Effector CD4-positive, alpha-beta T cell (primary cell): ENCODE measurements at places on chromosomes 11 and 22.

DNA sequence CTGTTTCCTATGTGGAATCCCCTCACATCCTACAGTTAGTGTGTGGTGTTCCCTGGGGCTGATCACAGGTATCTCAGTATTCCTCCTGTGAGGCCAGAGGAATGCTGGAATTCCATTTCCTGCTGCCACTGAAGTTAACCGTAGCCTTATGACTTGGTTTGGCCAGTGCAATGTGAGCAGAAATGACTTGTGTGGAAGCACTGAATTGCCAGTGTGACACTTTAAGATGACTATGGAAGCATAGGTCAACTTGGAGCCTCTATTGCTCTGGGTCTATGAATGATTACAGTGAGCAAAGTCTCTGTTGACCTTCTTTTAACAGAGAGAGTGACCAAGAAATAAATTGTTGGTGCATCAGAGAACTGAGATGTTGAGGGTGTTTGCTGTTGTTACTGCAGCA, 16.5 kb downstream of the TBRG1 start:
- no peak for DNase-seq

DNA sequence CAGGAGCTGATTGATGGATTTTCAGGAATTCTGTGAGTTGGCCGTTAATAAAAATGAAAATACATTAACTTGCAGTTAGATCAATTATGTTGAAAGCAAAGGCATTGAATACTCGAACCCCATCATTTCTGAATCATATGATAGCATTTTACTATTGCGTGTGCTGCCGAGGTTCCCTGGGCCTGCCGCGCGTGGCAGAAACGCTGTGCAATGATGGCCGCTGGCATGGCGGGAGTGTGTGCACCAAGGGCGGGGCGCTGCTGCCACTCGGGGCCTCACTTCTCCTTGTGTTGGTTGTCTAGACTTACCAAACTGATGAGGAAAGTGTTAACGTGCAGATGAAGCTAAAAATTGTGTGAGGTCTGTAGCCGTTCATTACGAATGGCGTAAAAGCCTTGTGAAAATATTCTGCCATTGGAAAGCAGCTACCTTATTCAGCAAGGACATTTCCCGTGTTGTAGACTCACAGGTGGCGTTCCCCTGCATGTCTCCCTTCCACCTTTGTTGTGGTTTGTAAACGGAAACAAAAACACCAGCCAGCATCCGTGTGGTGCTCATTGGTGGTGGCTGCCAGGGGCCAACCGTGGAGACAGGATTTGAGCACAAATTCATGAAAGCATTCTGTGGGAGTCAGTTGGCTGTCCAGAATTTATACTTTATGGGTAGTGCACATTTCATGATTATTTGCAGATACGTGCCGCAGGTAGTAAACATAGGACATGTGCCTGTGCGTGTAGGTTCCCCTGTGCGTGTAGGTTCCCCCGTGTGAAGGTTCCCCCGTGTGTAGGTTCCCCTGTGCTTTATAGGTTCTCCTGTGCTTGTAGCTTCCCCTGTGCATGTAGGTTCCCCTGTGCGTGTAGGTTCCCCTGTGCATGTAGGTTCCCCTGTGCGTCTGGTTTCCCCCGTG, 5.9 kb upstream of the GRAMD4 start:
- DNase-seq = peak; percentile 64

DNA sequence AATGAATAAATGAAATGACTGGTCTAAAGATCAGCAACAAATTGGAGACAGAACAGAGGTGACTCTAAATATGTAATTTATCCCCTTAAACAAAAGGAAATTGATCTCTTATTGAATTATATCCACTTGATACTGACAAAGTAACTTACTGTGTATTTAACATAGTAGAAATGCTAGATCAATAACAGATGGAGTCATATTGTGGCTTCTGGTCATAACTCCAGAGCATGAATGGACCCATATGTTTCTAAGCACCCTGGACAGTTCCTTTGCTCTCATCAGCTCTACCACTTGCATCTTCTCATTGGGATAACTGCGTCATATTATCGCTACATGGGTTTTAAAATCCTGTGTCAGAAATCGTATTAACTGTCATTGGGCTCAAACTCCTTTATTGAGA, 222.3 kb downstream of the ETS1 start:
- no peak for DNase-seq

DNA sequence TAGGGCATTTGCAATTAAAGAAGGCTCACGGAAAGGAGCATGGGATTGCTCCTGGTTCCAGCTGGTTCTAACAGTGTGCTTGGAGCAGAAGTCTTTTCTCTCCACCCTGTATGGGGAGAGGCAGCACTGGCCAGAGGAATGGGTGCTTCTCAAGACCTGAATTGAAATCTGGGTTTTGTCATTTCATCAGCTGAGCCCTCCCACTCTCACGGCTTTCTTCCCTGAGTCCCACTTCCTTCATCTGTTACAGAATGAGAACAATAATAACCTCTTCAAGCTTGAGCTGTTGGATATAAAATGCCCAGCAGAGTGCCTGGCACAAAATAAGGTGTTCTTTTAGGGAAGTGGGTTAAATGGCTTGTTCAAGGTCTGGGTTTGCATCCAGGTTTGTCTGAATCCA, 17.2 kb downstream of the CNTF start:
- DNase-seq = no peak

DNA sequence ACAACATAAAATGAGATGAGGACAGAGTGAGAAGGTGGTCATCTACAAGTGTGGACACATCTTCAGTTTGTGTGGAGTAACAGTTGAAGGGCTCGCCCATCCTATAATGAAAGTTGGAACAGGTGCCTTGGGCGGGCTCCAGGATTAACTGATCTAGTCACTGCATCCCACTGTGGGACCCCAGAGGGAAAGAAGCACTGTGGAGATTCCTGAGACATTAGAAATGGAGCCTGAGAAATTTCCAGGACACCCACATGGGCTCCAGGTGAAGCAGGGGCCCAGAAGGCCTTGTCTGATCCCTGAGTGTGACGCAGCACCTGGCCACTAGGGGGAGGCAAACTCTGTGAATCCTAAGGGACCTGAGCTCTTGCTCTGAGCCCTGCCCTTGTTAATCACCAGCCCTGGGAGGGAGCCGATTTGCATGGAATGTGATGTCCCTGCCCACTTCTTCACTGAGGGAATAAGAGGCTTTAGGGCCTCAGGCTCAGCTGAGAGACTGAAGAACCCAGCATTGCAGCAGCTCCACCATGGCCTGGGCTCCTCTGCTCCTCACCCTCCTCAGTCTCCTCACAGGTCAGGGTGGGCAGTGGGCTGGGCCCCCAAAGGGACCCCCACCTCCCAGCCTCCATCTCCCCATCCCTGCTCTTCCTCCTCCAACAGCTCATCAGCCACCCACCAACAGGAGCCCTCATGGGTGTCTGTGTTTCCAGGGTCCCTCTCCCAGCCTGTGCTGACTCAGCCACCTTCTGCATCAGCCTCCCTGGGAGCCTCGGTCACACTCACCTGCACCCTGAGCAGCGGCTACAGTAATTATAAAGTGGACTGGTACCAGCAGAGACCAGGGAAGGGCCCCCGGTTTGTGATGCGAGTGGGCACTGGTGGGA, 98.4 kb downstream of the VPREB1 start:
- DNase-seq = peak; percentile 52

DNA sequence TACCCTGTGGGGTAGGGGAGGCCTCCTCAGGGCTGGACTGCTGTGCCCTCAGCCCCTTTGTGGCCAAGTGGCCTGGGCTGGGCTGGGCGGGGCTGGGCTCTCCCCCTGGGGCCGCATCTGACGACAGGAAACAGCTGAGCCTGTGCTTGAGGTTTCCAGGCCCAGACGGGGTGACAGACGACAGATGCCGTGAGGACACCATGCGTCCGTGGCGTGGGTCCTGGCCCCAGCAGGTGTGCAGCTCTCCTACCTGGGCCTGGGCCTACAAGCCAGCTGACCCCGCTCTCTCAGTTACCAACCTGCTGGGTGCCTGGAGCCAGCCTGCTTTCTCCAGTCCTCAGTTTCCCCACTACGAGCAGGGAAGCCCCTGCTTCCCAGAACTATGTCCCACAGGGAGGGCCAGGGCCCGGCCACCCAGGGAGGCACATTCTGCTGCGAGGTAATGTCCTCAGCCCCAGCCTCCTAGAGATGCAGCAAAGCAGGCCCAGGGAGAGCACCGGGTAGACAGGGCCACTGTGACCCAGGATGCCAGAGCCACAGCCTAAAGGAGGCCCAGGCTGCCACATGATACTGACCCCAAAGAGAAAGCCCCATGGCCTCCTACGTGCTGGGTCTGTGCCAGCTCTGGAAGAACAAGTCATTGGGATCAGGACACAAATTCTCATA, 181.3 kb downstream of the IGLL1 start:
- DNase-seq = no peak

DNA sequence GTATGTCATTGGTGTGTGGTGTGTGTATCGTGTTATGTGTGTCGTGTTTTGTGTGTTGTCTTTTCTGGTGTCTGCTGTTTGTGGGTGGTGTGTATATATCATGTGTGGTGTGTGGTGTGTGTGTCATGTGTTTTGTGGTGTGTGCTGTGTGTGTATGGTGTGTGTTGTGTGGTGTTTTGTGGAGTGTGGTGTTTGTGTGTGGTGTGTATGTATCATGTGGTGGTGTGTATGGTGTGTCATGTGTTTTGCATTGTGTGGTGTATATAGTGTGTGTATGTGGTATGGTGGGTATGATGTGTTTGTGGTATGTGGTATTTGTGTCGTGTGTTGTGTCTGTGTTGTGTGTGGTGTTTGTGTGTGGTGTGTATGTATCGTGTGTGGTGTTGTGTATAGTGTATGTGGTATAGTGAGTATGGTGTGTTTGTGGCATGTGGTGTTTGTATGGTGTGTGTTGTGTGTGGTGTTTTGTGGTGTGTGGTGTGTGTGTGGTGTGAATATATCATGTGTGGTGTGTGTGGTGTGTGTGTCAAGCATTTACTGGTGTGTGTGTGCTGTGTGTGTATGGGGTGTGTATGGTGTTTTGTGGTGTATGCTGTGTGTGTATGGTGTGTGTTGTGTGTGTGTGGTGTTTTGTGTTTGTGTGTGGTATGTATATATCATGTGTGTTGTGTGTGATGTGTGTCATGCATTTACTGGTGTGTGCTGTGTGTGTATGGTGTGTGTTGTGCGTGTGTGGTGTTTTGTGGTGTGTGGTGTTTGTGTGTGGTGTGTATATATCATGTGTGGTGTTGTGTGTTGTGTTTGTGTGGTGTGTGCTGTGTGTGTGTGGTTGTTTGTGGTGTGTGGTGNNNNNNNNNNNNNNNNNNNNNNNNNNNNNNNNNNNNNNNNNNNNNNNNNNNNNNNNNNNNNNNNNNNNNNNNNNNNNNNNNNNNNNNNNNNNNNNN, 12.7 kb downstream of the PIM3 start:
- no peak for DNase-seq

DNA sequence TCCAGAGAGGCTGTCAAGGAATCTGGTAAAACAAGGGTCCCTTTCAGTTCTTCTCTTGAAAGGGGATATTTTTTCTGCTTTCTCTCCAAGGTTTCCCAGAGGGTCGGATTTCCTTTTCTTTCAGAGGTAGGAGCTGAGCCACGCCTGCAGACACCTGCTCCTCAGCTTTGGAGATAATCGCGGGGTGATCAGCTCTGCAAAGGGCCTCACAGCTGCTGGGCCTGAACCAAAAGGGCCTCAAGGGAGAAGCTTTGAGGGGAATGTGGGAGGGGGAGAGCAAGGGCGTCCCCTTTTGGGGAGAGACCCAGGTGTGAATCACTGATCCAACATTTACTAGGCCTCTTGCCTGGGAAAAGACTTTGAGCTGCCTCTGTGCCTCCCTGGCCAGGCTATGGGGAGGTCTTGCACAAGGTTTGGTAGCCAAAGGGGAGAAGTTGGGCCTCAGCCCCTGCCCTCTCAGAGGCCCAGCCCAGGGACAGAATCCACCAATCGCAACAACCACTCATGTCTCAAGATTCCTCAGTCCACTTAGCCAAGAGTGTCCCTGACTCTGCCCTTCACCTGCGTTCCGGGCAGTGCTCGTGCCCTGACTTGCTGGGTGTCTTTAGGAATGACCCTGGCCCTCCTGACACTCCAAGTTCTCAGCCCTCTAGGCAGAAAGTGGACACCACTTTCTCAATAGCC, 14.0 kb upstream of the TP53I11 start:
- no peak for DNase-seq

GRCh38 chr22:45429981-45430775, 16.7 kb downstream of the RIBC2 start:
- no peak for DNase-seq

- no peak for DNase-seq
Measured at GRCh38 chr22:28442711-28443525, 236.7 kb downstream of the TTC28 start.

DNA sequence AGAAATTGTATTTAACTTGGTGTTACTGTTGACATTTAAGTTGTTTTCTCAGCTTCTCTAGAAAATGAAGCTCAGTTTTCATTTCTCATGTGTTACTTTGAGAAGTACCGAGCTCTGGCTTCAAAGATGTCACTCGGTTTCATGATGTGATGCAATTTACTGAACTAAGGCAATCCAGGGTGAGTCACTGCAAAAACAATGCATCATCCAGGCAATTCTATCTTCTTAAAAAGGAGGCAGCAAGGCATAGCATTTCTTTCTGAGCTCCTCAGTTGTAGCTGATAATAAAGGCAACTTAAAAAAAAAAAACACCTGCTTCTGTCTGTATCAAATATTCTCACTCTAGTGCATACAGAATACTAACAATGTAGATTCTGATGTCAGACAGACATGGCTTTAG, 91.1 kb upstream of the KCNA4 start:
- DNase-seq = no peak

GRCh38 chr11:67372993-67373647, at the start of gene CLCF1:
Gene CLCF1 (minus strand): TSS chr11:67373598. CDS start chr11:67373539, 59 bp downstream.
- no peak for DNase-seq

DNA sequence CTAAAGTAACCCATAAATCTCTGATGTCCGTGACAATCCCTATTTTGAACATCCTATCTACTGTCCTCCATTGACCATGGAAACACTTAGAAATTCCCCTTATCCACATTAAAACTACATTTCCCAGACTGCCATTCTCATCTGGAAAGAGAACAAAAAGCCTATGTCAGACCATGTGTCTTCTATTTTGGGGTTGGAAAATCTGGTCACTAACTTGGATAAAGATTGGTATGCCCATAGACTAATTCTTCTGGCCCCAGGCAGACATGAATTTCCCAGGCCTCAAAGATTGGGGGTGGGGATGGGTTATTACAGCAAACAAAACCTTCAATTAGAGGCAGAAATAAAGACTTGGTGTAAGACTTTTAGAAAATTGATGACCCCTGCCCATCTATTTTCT, 30.9 kb upstream of the CREB3L1 start:
- no peak for DNase-seq

- no peak for DNase-seq
Measured at GRCh38 chr11:9280655-9281301, 15.6 kb upstream of the DENND5A start.
